ENCODE measurements at places on chromosomes 4 and X.

DNA sequence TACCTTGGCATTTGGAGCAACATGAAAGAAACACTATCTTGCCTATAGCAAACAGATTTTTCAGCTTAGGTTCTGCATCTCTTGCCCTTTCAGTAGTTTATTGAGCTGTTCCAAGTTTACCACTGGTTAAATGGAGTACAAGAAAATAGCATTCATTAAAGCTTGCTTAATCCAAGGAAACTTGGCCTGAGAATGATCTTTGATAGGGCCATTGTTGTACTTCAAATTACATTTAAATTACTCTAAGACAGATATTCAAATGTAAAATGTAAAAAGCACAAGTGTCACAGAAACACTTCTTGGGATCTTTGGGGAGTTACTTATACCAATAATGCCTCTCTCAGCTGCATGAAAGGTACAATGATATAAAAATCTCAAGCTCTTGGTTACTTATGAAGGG is 609.0 kb upstream of the HTR2C start:
- no peak for DNase-seq

DNA sequence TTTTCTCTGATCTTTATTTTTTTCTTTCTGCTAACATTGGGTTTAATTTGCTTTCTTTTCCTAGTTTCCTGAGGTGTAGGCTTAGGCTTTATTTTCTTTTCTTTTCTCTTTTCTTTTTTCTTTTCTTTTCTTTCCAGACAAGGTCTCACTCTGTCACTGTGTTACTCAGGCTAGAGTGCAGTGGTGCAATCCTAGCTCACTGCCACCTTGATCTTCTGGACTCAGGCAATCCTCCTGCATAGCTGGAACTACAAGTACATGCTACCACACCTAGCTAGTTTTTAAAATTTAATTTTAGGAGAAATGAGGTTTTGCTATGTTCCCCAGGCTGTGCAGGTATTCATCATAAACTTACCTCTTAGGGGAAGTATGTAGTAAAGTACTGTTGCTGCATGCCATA is 197.8 kb upstream of the ANKRD50 start:
- no peak for DNase-seq

DNA sequence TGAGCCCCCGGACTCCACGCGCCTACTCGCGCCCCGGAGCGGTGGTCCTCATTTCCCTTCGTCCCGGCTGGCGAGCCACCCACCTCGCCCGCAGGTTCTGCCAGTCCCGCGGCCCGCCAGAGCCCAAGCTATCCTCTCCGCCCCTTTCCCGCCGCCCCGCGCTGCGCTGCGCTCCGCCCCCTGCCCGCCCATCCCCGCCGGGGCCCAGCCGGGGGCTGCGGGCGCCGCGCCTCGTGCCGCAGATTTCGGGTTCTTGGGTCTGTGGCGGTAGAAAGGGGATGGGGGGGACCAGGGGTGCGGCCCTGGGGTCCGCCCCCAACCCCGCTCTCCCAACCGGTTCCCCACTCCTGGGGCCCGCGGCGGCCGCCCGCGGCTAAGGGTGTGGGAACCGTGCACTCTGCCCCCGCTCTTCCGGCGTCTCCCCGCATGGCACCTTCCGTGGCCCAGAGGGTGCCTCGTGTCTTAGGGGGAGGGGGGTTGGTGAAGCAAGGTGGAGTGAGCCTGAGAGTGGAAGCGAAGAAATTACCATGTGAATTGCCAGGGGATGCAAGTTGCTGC is 650.8 kb upstream of the DIPK2B start:
- no peak for DNase-seq

GRCh38 chr4:81826335-81826734 is 354.6 kb upstream of the RASGEF1B start:
- no peak for DNase-seq

DNA sequence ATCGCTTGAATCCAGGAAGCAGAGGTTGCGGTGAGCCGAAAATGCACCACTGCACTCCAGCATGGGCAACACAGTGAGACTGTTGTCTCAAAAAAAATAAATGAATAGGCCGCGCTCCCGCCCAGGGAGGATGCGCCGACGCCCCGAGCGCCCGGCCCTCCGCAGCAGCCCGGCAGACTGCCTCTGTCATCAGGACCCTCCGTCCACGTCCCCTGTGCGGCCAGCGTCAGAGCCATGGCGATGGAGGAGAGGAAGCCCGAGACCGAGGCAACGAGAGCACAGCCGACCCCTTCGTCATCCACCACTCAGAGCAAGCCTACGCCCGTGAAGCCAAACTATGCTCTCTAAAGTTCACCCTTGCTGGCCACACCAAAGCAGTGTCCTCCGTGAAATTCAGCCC is 21.4 kb downstream of the LIAS start:
- DNase-seq, result no peak

- DNase-seq, result no peak
These were observed 28.6 kb downstream of the FAM241A start for GRCh38 chr4:112173593-112174558.

DNA sequence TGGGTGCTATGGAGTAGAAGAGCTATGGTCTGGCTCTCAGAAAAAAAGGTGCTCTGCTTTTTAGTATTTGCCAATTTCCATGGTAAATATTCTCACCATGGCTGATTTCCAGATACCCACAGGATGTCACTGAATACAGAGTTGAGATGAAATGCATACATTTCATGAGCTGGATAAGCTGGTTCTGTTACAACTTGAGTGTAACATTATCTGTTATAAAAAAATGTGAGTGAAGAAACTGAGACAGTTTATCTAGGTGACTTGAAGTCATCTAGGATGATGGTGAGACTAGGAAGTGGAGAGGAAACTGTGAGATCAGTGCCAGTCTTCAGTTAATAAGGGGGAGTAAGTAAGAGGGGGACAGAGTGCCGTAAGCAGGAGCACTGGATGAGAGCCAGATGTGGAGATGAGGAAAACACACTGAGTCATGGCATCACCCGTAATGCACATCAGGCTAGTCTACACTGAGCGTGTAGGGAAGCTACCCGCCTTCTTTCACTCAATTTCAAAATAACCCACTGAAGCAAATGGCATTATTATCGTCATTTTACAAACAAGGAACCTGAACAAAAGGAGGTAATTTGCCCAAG is 5.0 kb downstream of the HPSE start:
- peak; percentile 76 for DNase-seq

GRCh38 chrX:94204524-94204923 is 530.5 kb downstream of the FAM133A start:
- DNase-seq, result no peak

DNA sequence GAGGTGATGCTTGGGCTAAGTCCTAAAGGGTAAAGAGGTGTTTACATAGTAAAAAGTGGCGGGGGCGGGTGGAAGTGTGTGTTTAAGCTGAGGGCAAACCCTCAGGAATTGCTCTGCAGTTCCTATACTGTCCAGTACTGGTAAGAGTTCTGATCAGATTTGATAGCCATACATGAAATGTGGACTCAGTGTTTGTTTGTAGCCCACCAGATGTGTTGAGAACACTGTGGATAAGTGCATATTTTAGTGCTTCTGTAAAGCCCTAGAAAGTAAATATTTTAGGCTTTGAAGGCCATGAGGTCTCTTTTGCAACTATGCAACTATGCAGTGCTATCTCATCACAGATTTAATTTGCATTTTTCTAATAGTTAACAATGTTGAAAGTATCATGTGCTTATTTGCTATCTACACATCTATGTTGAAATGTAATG is 80.7 kb upstream of the EOLA2 start:
- peak; percentile 8 for DNase-seq

GRCh38 chrX:124931958-124932357 is 387.7 kb upstream of the TEX13C start:
- DNase-seq, result no peak

DNA sequence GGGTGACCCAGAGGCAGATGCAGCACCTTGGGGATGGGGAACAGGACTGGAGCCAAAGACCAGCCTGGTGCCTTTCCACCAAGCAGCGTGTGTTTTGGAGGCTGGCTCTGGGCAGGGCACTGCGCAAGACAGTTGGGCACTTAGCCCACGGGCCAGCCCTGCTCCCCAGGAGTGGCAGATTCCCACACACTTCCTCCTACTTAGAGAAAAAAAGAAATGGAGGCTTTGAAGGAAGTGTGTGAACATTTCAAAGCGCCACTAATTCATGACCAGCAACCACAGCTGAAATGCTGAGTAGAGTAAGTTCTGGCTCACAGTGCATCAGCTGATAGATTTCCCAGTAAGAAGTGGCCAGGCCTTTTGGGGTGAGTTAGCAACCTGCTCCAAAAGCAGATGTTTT is 54.9 kb upstream of the LGI2 start:
- peak; percentile 85 for DNase-seq

DNA sequence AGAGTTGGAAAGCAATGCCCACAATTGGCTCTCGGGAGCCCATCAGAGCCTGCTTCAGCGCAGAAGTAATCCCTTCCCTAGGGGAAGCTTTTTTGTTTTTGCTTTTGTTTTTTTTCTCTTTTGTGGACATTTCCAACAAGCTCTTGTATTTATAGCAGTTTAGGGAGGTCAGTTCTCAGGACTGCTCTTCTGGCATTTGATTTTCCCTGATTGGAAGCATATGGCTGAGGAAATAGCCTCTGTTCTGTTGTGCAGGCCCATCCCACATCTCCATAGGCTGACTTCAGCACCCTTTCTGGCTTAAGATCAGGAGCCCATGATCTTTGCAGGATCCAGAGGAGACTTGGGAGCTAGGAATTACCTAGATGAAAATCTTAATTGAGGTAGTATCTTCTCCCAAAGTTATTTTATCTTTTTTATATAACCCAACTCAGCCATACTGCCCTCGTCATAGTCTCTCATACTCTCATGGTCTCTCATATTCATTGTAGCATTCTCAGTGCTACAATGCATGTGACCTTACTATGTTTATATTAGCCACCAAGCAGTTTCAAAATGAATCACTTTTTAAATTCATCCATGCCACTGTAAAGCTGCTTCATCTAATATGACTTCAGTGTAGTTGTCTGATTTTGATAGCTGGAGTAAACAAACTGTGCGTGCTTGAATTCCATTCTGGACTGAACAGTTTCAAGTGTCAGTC is 16.7 kb downstream of the PAGE4 start:
- no peak for DNase-seq

GRCh38 chr4:28883211-28883610 is 1837.0 kb upstream of the PCDH7 start:
- no peak for DNase-seq

GRCh38 chr4:75844151-75844662 is 58.0 kb downstream of the PPEF2 start:
- peak; percentile 14 for DNase-seq

- DNase-seq, result peak; percentile 24
These were observed 57.3 kb downstream of the SPINK2 start for GRCh38 chr4:56764223-56764622.

DNA sequence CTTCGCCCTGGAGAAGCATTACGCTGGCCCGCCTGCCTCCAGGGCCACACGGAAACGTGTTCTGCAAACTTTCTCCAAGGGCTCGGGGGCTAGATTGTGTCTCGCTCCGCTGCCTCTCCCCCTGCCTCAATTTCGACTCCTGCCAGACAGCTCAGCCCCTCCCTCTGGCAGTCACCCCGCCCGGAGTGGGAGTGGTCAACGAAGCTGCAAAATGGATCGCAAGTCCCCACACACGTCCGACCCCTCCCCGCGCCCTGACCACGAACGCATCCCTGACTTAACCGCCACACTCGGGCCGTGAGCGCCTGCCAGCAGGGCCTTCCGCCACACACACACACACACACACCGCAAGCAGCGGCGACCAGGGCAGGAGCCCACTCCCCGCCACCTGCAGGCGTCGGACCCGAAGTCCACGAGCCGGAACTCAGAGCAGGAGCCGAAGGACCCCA is 47.0 kb upstream of the NKAP start:
- DNase-seq, result no peak

DNA sequence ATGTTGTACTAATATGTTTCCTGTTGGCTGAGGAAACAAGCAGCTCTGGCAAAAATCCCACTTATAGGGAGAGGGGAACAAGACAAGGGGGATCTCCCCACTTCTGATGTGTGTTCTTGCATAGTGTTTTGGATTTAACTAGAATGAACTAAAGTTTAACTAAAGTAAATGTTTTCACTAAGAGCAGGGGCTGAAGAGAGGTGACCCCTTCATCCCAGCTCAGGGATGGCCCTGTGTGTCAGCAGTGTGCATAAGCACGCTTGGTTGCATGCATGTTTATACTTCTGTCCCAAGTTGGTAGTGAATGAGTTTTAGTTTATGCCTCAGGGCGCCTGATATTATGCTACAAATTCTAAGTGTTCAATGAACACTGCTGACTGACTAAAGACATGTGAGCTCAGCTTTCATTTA is 169.4 kb downstream of the MGST2 start:
- no peak for DNase-seq

DNA sequence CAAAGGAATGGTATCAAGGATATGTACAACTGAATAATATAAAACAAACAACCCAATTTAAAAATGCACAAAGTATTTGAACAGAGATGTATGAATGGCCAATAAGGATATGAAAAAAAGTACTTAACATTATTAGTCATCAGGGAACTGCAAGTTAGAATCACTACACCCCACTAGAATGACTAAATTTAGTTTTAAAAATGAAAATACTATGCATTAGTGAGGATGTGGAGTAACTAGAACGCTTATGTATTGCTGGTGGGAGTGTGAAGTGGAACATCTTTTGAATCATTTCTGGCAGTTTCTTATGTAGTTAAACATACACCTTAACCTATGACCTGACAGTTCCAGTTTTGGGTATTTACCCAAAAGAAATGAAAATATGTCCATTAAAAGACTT is 13.0 kb upstream of the SLC16A2 start:
- no peak for DNase-seq

- no peak for DNase-seq
These were observed 11.0 kb downstream of the ARSJ start for GRCh38 chr4:113968473-113968872.

GRCh38 chr4:37389366-37389765 is 144.8 kb downstream of the NWD2 start:
- no peak for DNase-seq

DNA sequence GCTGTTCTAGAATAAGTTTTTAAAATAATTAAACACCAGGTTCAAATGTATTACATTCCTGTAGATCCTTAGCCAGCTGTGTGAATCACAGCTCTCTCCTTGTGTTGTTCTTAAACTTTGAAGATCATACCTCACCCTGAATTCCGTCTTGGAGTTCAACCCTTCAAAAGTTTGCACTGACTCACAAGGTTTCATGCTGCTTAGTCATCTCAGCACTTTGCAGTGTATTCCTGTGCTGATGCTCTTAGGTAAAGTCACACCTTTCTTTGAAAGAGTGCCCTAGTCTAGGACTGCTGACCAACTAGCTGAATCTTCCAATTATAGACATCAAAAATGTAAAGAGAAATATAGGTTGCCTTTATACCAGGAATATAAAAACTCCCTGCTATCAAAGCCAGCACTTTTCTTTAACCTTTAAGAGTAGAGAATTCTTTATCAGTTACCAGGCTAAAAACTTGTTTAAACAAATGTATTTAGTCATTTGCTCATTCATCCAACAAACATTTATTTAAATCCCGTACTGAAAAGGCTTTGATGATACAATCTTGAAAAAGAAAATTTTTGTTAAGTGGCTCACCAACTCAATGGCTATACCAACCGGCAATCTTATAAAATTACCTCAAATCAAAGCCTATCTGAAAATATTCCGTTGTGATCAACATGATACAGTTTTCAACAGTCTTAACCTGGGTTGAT is 169.7 kb downstream of the RAP1GDS1 start:
- no peak for DNase-seq
